CD8-positive, alpha-beta memory T cell (primary cell): ENCODE measurements at places on chromosomes 16 and 17. TPM values are rescaled to one million over a fixed set of nuclear protein-coding genes. Genes with fewer than 3 reads are reported as not detected.

The SBK1 gene
- 3.9 TPM for total RNA-seq

- DNase-seq, result no peak
Measured at GRCh38 chr16:2810651-2811050, 6.4 kb upstream of the PRSS21 start.

DNA sequence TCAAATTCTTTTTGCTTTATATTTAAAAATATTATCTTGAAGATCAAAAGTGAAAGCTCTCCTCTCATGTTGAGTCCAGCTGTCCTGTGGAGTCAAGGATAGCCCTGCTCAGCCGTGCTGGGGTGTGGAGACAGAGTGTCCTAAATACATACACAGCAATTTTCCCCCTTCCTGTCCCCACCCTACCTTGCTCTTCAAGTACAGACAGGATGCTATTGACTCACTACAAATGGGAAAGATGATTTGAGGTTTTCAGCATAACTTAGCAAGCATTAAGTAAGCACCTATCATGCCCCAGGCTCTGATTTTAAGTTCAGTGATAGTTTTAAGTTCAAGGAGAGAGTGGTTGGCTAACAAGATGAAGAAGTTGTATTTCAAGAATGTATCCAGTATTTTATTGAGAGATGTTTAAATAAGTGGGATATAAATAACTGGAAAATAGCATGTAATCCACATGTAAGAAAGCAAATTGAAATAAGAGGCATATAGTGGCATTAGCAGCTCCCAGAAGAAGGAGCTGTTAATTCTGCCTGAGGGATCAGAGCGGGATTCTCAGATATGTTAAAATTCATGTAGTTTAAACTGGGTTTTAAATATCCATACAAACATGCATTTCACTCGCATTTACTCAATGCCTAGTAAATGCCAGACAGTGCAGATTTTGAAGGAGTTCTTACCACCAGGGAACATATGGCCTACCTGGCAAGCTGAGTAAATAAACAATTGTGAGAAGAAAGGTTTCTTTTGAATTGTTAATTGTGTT is 183.5 kb upstream of the ANKFN1 start:
- no peak for DNase-seq

DNA sequence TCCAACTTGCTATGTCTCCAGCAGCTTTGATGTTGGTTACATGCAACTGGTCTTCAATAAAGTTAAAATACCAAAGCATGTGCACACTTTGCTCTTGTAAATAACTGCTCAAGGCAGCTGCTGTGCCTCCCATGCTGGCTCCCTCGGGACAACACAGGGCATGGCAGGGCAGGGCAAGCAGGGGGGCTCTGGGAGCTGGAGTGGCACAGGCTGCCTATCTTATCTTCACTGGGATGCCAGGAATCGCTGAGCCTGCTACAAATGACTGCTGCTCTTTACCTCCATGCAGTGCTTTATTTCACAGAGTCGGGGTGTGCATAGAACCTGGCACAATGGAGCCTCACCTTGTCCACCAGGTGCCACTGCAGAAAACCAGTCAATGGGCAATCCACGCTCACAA is 21.8 kb downstream of the PEMT start:
- DNase-seq, result no peak

GRCh38 chr16:68728523-68728922 is 8.6 kb upstream of the CDH1 start:
- DNase-seq, result no peak

GRCh38 chr16:14676633-14677032 is 17.5 kb downstream of the PLA2G10 start:
- no peak for DNase-seq

DNA sequence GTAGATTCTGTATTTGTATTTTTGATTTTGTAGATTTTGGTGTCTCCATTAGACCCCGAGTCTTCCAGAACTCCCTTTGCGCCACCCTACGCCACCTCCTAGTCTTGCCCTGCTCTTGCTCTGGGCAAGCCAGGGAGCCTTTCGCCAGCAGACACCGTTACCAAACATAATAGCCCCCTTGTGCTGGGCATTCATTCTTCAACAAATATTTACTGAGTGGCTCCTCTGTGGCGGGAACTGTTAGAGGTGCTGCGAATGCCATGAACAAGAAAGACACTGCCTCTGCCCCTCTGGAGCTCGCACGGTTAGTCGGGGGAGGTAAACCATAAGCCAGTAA is 841 bp upstream of the GPT2 start:
- DNase-seq, result no peak

The TNFRSF13B gene
- not detected for total RNA-seq

DNA sequence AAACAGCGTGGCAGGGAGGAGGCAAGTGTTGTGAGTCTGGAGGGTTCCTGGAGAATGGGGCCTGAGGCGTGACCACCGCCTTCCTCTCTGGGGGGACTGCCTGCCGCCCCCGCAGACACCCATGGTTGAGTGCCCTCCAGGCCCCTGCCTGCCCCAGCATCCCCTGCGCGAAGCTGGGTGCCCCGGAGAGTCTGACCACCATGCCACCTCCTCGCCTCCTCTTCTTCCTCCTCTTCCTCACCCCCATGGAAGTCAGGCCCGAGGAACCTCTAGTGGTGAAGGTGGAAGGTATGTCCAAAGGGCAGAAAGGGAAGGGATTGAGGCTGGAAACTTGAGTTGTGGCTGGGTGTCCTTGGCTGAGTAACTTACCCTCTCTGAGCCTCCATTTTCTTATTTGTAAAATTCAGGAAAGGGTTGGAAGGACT is at the start of gene CD19:
TSS of gene CD19 (plus strand) at position 171 of the 425 bp plus-strand sequence. CDS start at position 201, 30 bp downstream.
- no peak for DNase-seq

DNA sequence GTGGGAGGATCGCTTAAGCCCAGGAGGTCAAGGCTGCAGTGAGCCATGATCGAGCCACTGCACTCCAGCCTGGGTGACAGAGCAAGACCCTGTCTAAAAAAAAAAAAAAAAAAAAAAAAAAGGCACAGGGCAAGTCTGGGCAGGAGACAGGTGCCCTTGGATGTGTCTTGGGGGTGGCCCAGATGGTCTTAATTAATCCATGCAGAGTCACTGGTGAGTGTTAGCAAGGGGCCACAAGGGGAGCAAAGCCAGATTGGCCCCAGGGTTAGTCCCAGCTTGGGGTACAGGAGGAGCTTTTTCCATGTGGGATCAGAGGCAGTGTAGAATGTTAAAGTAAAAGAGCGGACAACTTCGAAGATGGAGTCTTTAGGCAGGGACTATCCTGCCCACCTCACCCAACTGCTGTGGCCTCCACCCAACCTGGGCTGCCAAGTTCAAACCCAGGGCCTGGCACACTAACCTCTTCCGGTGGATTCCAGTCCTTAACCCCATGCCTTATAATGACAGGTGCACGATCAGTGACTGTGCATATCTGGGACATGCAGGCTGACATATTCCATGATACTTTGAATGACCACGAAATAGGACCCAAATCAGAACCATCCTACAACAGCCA is 32.2 kb upstream of the MFSD6L start:
- DNase-seq, result no peak

- DNase-seq, result no peak
Measured at GRCh38 chr16:64051824-64052223, 1070.0 kb downstream of the CDH11 start.

The HS3ST4 gene
- not detected for total RNA-seq

DNA sequence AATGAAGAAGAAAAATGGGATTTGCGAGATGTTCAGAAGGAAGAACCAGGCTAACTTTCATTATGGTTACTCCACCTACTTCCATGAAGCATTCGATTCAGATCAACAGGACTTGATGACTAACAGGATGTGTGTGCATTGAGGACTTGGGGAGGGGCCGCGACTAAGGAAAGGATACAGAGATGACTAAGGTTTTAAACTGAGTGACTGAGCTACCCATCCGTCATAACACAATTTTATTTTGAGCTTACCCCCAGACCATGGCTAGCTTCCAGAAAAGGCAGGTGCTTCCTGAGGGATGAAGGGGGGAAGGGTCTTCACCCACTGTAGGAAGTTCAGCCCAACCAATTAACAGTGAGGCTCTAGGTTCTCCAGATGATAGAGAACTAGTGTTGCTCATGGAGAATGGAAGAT is 2.5 kb upstream of the CDYL2 start:
- no peak for DNase-seq

GRCh38 chr17:40538019-40538935 is 27.0 kb downstream of the CCR7 start:
- no peak for DNase-seq

- peak; percentile 80 for DNase-seq
Measured at GRCh38 chr17:50151041-50151936, 812 bp upstream of the PPP1R9B start.

DNA sequence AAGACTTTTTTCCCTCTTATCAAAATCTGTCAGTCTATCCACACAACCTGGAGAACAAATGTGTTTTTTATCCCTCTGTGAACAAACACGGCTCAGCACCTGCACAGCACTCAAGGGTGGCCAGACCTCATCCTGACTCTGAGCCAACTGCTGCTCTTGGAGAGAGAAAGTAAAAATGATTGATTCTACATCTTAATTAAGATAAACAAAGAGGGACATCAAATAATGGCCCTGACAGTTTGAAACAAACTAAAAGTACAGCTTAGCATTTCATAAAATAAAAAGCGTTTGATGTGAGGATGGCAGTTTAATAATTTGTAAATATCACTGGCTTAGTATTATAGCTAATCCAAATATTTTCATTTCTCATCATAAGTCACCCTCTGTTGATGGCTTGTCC is 106.2 kb downstream of the SNX11 start:
- DNase-seq, result no peak

- no peak for DNase-seq
Measured at GRCh38 chr16:12602811-12603698, 200.6 kb downstream of the CPPED1 start.

The WNT3 gene
- total RNA-seq, result not detected

GRCh38 chr16:75394941-75395340 is 38.4 kb downstream of the CFDP1 start:
- DNase-seq, result no peak

DNA sequence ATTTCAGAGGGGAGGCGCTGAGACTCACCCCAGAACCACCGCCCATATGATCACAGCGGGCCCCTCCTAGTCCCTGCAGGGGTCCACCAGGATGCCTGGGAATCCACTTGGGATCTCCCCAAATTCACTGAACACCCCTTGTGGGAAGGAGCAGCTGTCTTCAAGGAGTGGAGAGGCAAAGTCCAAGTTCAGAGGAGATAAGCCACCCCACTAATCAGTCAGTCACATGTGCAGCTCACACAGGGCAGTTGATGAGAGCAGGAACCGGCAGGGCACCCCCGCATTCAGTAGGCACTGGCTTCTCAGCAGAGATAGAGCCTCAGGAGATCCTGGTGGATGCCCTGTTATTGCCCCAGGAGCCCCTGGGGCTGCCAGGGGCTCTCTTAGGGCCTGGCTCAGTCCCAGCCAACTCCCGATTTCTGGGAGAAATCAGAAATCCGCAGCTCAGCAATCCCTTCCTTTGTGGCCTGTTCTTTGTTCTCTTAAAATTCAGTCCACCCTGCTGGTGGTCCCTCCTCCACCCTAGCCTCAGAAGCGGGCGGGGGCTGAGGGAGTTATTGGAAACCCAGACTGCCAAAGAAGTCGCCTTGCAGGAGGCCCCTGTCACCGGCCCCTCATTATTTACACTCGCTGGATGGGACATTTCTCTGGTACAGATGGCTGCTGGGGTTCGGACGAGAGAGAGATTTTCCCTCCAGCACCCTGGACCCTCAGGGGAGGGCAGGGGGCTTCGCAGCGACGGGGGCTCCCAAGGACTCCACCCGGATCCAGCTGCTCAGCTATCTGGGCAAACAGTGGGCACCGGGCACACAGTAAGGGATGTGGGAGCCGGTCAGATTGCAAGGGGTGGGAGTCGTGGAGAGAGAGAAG is 1.8 kb downstream of the CDC42EP4 start:
- no peak for DNase-seq

DNA sequence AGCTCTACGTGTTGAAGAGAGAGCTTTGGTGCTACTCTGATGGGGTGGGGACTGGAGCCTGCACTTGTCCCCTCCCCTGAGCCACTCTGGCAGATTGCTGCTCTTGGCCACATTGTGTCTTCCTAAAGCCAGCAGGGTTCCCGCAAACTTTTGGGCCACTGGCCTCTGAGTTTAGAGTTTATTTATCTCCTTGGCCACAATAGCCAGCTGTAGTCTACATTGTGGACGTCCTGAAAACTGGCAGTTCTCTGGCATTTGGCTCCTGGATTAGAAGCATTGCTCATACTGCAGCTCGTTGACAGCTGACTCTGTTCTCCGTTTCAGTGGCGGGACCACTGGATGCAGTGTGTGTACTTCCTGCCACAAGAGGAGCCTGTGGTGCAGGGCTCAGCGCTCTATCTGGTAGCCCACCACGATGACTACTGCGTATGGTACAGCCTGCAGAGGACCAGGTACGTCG is 34.6 kb downstream of the PRMT7 start:
- DNase-seq, result no peak

DNA sequence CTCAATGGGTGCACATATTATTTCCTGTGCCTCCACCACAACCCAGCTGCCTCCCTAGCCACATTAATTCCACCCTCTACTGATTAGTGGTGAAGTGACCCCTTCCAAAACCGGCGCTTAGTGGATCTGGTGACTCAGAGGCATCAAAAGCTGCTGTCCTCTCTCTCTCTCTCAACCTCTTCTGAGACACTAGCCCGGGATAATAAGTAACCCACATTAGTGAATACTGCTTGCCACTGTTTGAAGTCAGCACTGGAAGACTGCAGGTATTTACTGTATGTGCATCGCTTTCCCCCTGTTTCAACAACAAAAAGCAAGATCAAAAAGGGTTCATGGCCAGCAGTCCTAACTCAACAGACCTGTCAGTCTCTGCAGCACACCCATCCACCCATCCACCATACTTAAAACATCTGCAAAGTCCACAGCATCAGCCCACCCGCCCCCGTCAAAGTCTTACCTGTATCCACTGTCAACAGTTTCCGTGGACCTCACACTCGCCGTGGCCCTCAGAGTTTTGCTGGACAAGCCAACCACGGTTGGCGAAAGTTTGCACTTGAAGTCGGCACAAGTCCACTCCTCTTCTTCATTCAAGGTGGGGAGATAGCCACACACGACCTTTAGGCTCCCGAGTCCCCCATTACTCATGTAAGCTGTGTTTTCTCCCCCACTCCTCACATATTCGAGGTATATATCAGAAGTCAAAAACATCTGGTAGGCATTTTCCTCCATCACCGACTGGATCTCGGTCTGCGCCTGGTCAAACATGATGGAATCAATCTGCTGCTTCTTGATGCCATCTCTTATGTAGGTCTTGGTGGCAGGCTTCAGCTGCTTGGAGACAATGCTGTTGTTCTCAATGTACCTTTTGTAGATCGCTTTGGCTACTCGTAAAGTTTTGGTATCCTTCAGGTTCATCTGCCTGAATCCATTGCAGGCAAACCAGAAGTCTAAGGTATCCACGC is 3.8 kb downstream of the AXIN2 start:
- no peak for DNase-seq

The PRAC1 gene
- not detected for total RNA-seq

DNA sequence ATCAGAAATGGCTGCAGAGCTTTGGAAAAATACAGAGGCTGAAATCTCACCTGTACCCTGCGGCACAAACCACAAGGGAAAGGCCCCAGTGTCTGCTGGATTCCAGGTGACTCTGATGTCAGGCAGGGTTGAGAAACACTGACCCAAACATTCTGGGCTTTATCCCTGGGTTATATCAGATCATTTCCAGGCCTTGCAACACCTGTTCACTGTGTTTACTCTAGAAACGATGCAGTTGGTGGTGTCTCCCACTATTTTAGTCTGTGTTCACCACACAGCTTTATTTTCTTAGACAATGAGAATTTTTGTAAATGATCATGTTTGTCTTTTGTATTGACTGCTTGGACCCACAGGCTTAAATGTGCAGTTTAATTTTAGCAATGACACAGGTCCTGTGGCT is 151.5 kb upstream of the SDK2 start:
- no peak for DNase-seq

The PYY gene
- total RNA-seq, result not detected

The B9D1 gene
- 4.8 TPM for total RNA-seq

The ENDOV gene
- total RNA-seq, result 16.8 TPM

- no peak for DNase-seq
Measured at GRCh38 chr16:13994239-13995106, 74.5 kb downstream of the ERCC4 start.
